Activated CD4-positive, alpha-beta memory T cell treated with anti-CD3 and anti-CD28 coated beads for 36 hours (primary cell): ENCODE measurements at places on chromosomes 2 and 18. TPM values are rescaled to one million over a fixed set of nuclear protein-coding genes. Genes with fewer than 3 reads are reported as not detected.

DNA sequence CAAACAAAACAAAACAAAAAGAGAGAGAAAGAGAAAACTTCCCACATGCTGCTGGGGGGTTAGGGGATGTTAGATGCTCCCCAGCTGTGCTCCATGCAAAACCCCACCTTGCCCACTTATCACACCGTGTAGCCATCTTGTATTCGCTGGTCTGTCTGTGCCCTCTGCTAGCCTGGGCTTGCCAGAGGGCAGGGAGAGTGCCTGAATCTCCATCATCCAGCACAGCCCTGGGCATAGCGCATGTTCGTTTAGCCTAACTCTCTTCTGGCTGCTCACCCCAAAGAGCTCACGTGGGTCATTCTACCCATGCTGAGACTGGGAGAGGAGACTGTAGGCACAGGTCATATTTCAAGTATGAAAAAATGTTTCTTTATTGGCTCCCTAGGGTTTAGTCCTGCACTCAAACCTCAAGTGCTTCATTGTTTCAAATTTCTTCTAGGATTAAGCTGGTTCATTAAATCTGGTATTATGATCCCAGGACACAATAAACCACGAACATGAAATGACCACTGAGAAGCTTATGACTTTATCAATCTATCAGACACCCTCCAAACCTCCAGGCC, 100.5 kb downstream of the KCNF1 start:
- DNase-seq, result no peak

- DNase-seq, result no peak
Observed at GRCh38 chr2:191552066-191552465, 125.9 kb upstream of the NABP1 start.

The APCDD1 gene
- not detected for total RNA-seq

GRCh38 chr2:120852200-120852815, 116.6 kb downstream of the GLI2 start:
- no peak for DNase-seq

The HMSD gene
- 19.5 TPM for total RNA-seq

GRCh38 chr18:24176727-24177416, 38.0 kb downstream of the CABYR start:
- peak; percentile 64 for DNase-seq

- DNase-seq, result no peak
Observed at GRCh38 chr2:204298404-204298803, 246.9 kb upstream of the PARD3B start.

The VWA3B gene
- total RNA-seq, result not detected

GRCh38 chr2:191533693-191534180, 144.2 kb upstream of the NABP1 start:
- DNase-seq, result no peak

- DNase-seq, result no peak
Observed at GRCh38 chr2:143230506-143231253, 101.5 kb downstream of the ARHGAP15 start.

DNA sequence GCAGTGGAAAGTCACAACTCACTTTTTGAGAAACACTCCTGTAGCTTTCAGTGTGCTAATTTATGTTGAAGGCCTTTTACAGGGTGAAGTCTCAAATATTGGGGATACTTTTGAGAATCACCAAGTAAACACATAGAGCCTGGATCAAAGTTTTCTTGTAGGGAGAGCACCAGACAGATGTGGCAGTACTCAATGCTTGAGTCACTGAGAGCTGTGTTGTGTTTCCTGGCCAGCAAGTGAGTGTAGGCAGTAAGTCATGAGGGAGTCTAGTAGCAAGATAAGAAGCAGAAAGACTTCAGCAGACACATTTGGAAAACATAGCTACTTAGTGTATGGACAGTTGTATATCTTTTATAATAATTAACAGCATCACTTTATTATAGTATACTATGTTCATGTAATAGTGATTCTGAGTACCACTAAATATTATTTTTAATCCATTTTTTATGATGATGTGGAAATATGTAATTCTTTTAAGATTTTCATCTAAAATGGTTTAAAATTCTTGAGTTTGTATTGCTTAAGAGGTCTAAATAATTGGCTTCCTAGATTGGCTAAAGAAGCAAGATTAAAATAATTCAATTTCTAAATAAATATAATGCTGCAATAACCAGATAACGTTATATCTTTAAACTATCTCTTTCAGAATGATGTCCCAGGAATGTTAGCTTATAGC, 12.8 kb downstream of the PSMD1 start:
- no peak for DNase-seq

DNA sequence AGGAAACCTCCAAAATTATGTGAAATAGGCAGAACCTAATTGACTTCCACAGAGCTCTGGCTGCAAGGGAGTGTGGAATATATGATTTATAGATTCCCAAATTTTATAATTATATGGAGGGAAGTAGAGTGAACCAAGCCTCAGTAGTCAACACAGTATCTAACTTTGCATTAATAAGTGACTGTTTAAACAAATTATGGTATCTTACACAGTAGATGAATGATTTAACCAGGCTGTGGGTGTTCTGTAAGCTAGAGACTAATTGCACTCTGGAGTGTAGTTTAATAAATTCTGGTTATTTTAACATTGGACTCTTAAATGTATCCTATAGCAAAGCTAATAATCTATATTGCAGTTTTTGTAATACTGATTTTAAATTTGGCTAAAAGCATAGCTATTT, 183.5 kb downstream of the KIAA1328 start:
- DNase-seq, result no peak

GRCh38 chr2:105404736-105405135, 5.9 kb upstream of the FHL2 start:
- DNase-seq, result no peak

GRCh38 chr2:112029164-112029563, 25.9 kb upstream of the TMEM87B start:
- no peak for DNase-seq

GRCh38 chr2:199405241-199405640, 52.5 kb downstream of the SATB2 start:
- DNase-seq, result no peak
